ENCODE measurements at places on chromosomes 6 and 20. TPM values are rescaled to one million over a fixed set of nuclear protein-coding genes. Genes with fewer than 3 reads are reported as not detected.

- DNase-seq, result no peak
Measured at GRCh38 chr20:8194721-8195120, 62.7 kb downstream of the PLCB1 start.

DNA sequence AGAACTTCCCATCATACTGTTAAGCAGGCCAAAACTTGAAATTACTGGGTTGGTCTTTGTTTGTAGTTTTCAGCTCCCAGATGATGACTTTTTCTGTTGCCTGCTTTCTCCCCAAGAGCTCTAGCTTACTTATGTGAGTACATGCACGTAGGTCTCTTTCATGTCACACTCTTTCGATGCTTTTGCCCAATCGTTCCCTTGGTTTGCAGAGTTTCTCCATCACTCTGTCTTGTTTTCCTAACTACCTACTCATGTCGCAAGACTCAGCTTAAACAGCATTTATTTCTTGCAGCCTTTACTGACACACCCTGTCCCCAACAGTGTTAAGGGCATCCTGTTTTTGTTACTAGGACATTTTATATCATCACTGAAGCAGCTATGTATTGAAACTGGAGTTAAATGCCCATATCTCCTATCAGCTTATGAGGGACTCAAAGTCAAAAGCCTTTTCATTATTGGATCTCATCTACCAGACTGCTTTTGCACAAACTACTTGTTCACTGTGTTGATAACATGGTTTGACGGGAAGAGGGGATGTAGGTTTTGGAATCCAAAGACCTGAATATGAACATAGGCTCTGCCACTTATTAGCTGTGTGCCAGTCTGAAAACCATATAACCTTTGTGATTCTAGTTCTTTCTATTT is 2.9 kb downstream of the ARG1 start:
- DNase-seq, result no peak

DNA sequence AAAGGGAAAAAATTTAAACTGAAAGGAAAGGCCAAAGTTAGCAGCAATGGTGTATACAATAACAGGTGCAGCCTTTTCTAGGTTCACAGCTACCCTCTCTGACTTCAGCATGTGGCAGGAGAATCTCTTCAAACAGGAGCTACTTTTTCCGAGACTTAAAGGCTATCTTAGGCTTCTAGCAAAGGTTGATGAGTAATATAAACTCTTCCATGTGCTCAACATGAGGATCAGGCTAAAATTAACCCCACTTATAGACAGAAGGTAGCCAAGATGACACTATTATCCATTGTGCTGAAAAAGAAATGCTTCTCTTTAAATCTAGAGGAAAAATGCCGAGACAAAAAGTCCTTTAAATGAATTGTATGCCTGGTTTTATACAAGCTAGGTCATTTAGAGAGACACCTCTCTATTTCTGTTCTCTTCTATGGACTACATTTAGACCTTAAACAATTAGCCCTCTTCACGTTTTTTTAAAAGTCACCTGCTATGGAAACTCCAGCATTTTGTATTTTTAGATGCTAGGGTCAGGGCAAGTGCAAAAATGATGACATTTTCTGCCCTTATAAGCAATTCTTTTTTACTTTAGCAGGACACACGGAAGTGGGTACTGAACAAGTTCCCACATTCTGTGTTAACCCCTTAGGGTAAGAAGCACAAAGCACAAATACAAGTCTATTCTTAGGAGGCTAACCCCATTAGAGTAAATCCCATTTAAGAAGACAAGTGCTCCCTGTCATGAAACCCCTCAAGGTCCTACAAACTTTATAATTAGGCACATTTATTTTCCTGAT is 216.8 kb upstream of the CITED2 start:
- no peak for DNase-seq

DNA sequence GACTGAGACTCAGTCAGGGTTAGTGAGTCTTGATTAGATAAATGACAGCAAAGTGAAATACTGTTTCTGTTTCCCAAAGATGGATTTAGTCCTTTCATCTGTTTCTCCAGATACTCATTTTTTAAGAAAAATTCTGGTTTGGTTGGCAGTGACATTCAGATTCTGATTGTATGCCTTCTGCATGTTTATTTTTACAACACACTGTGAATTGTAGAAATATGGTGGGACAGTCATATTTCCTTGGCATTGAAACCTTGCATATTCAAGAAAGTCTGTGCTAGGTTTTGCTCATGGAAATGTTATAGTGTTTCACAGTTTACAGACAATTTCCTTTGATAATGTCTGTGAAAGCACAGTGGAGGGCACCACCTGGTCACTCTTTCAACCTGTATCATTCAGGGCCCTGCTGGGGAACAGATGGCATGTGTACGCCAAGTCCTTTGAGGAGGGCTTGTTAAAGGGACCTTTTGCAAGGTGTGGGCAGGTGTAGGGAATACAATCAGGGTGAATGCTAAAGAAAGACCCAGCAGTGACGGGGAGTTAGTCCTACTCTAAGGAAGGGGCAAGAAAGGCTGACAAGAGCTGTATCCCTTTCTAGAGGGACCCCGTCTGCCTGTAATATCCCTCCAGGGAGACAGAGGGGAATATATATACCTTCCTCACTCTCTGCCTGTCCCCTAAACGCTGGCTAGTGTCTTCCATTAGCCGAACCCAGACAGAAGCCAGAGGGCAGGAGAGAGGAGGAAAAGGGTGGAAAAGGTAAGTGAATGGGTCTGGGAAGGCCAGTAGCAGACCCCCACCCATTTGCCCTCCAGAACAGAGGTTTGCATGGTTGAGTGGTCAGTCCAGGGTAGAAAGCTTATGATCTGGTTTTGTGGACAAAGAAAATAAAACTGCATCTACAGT is 10.2 kb downstream of the PLCB4 start:
- peak; percentile 18 for DNase-seq

Gene SEL1L2
- polyA plus RNA-seq, result not detected

- DNase-seq, result peak; percentile 65
Measured at GRCh38 chr20:62704341-62704948, 4.2 kb upstream of the NTSR1 start.

DNA sequence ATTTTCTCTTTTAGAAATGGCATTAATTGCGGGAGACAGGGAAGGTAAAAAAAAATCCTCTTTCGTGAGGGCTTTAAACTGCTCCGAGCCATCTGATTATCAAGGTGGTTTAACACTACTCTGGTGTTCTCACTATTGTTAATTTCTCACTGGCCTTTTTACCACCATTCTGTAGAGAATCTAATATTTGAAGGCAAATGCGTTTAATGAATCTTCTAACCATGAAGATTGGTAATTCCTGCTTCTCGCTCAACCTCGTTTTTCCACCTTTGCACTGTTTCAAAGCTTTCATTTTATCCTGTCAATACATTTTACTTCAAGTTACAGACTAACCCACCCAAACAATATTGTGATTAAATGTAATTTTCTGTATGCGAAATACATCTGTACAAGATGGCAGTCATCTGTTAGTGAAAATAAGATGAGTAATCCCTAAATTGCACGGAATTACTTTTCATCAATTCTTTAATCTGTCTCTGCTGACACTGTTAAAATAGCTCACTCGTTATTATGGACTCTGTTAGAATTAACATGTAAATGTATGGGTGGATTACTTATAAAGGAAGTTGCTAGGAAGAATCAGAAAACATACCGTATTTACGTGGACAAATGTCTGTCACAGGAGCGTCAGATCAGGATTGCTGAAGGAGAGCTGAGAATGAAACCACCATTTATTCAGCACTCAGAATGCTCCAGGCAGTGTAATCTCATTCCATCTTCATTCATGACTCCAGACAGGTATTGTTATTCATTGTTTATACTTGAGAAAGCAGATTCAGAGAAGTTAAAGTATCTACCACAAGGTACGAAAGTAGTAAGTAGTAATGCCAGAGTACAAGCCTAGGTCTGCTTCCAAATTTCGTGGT is 1.1 kb upstream of the LCA5 start:
- DNase-seq, result peak; percentile 49

Gene HLA-DOB
- polyA plus RNA-seq, result 4.6 TPM

Gene SPATS1
- 0.13 TPM for polyA plus RNA-seq

Gene KIF25
- polyA plus RNA-seq, result not detected

Gene LGSN
- not detected for polyA plus RNA-seq

All from small intestine (tissue), 16 donors.